ENCODE measurements at places on chromosomes 7 and 10. TPM values are rescaled to one million over a fixed set of nuclear protein-coding genes. Genes with fewer than 3 reads are reported as not detected.

- DNase-seq, result no peak
These were observed 19.3 kb downstream of the MACC1 start for GRCh38 chr7:20197837-20198236.

- no peak for DNase-seq
These were observed 4.2 kb upstream of the IGFBP1 start for GRCh38 chr7:45884136-45884535.

- peak; percentile 20 for DNase-seq
These were observed 32.3 kb downstream of the RPS24 start for GRCh38 chr10:78066012-78066411.

RAPGEF5 gene
- 22.4 TPM for polyA plus RNA-seq
